Lower lobe of right lung (tissue), 2 donors: ENCODE measurements at places on chromosomes 16 and 17. TPM values are rescaled to one million over a fixed set of nuclear protein-coding genes. Genes with fewer than 3 reads are reported as not detected.

DNA sequence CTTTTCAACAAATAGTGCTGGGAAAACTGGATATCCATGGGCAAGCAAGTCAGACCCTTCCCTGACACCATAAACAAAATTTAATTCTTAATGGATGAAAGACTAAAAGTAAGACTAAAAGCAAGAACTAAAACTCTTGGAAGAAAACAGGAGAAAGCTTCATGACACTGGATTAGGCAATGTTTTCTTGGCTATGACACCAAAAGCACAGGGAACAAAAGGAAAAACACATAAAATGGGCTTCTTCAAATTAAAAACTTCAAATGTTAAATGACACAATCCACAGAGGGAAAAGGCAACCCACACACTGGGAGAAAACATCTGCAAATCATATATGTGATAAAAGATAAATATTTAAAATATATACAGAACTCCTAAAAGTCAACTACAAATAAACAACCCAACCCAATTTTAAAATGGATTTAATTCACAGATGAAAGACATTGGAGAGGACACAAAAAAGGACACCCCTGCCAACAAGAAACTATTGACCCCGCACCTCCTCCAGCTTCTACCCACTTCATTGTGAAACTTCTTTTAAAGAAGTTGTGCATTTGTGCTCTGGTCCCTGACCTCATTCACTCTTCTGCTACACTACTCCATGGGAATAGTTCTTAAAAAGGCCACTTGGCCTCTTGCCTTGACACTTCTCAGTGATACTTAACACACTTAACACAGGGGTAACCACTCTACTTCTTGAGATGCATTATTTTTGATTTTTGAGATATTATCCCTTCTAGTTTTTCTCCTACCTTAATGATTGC lies 80.3 kb downstream of the TRIM37 start:
- no peak for DNase-seq
- no peak overlapping the region for H3K27ac ChIP-seq
- peaks cover 13% of the 10 kb centered on the region for H3K4me1 ChIP-seq
- H3K4me3 ChIP-seq: no peak overlapping the region

GRCh38 chr17:48915459-48916282 lies 7.5 kb downstream of the UBE2Z start:
- no peak overlapping the region for H3K4me3 ChIP-seq
- H3K27ac ChIP-seq: no peak overlapping the region
- H3K36me3 ChIP-seq: peaks cover 86% of the 10 kb centered on the region
- no peaks in the 10 kb centered on the region for H3K27me3 ChIP-seq
- H3K4me1 ChIP-seq: peaks cover 23% of the 10 kb centered on the region

DNA sequence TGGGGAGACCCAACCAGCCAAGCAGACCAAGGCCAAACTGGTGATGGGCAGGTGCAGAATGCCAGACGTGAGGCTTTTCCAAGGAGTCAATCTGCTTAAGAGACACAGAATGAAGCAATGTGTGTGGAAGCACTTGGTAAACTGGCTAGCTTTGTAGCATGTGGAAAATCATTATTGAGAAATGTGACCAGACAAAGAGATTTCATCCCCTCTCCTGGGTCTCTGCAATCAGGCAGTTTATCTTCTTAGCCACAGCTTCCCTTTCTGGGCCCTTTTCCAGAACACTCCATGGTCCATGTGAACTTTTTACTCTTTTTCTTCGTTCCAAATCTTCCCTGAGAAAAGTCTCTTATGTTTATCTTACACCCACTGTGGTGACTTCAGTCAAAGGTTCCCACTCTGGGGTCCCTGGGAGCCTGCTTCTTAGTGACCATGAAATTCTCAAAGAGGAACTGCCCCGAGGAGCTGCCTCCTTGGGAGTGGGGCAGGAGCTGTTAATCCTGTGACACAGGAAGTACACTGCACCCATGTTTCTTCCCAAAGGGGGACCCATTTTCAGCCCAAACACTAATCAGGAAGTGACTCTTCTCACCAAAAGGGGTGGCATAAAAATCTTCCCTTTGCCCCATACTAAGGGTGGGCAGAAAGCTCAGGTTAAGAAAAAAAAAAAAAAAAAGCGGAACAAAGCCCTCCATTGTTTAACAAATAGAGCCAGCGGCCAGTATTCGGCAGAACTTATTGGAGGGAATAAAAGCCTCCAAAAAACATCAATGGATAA lies 346.2 kb upstream of the ASIC2 start:
- no peak overlapping the region for H3K4me3 ChIP-seq
- H3K27me3 ChIP-seq: no peaks in the 10 kb centered on the region
- H3K27ac ChIP-seq: no peak overlapping the region

- no peak for DNase-seq
- peaks cover 98% of the 10 kb centered on the region for H3K27me3 ChIP-seq
- H3K4me3 ChIP-seq: no peak overlapping the region
- H3K36me3 ChIP-seq: no peaks in the 10 kb centered on the region
These were observed 3.3 kb downstream of the HOXB9 start for GRCh38 chr17:48622857-48623256.

RNF227 gene
- 7.5 TPM for total RNA-seq

GRCh38 chr17:56908001-56908542 lies 5.8 kb downstream of the TRIM25 start:
- H3K4me1 ChIP-seq: peaks cover 60% of the 10 kb centered on the region
- peaks cover 55% of the 10 kb centered on the region for H3K36me3 ChIP-seq
- H3K27ac ChIP-seq: peak overlapping the region; percentile 51
